ENCODE measurements at places on chromosomes 3 and 15.

DNA sequence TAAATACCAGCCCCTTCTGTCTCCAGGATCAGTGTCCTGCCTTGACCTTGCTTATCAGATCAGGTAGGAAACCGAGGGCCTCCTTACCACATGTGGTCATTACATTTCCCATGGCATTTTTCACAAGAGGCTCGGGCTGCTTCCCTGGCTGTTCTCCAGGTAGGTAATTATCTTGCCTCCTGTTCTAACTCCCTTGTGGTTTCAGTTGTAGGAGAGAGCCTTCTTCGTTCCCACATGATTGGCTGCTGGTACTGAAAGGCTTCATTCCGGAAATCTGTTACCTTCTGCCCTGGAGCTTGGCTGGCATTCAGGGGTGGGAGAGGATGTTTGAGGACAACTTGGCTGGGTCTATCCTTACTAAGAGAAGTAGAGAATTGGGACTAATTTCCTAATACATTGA, 46.8 kb upstream of the RORA start:
- DNase-seq, result no peak

DNA sequence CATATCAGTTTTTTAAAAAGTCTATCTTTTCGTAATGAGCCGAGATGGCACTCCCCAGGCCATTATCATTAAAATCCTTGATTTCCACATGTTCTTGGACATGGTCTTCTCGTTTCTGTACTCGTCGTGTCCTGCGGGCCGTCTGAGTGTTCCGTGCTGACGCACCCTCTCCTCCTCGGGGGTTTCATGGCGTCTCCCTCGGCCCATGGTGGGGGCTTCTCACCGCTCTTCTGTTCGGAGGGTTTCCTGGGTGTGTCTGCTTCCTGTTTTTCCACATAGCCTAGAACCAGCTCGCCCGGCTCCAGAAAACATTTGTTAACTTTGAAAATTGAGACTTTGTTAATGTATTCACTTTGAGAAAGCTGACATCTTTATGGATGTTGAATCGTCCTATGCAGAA, 92.7 kb downstream of the VGLL4 start:
- no peak for DNase-seq

GRCh38 chr3:1068985-1069384, 23.8 kb upstream of the CNTN6 start:
- no peak for DNase-seq

GRCh38 chr15:59437142-59437816, 707 bp upstream of the FAM81A start:
- DNase-seq, result no peak

- DNase-seq, result no peak
Observed at GRCh38 chr3:111594205-111594604, 941 bp downstream of the ZBED2 start.

DNA sequence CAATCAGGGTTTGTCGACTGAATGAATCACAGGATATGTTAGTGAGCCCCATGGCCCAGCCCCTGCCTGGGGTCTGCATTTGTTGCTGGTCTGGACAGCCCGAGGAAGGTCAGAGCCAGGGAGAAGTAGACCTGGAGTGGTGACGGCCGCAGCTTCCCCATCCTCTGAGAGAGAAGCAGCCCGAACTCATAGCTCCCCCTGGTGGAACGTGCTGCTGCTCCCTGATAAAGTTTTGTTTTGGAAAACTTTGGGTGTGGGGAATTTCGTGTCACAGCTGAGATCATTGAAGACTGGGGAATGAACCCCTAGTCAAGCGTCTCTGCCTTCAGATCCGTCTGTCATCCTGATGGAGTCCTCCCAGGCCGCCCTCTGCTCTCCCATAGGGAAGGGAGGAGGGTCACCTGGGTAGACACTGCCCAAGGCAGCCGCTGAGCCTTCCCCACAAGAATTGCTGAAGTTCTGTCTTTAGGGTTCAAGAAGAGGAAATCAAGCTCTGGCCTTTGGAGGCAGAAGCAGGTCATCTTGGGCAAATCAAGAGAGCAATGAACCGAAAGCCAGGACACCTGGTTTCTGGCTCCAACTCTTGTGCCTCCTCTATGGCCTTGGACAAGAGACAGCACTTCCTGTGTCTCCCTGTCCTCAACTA, 60.5 kb downstream of the GLDN start:
- DNase-seq, result peak; percentile 51

- no peak for DNase-seq
Observed at GRCh38 chr3:31503456-31503855, 29.3 kb upstream of the STT3B start.

DNA sequence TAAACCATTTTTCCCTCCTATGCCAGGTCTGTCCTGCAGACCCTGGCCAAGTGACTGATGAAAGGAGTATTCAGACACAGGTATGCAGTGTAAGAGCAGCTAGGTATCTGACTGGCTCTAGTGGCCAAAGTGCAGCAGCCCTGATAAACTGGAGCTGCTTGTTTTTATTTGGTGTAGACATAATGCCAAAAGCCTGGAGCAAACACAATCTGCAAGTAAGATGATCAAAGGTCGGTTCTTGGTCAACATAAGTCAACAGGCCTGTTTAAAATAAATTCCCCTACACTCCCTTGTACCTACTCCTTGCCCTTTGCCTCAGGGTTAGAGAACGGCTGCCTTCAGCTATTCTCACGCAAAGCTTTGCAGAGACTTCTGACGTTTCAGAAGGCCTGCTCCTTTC, 1003.1 kb downstream of the ZPLD1 start:
- DNase-seq, result no peak

DNA sequence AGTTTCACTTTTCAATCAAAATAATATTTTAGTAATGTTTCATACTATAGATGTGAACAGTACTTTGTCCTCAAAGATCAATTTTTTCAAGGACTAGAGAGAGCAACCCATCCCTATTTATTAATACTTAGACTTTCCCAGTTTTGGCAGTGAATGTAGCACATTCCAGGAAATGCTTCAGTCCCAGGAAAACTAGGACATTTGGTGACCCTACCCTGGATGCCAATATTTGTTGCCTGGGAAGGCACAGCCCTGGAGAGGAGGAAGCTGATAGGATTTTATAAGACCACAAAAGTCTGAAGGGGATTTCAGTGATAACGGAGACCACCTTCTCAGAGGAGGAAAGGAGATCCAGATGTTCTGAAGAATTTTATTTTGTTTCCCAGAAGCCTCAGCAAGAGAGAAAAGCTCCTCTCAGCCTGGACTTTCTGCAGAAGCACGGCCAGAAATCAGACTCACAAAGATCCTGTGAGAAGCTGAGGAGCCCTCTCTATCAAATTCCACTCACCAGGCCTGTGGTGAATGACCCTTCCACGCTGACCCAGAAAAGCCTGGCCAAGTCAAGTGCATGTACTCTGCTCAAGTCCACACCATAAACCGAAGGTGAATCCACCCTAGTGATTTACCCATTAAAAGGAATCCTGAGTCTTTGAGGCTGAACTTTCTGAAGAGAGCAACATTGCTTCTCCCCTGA, 87.7 kb upstream of the ABHD17C start:
- DNase-seq, result no peak

- DNase-seq, result no peak
Observed at GRCh38 chr3:172069478-172069877, 30.1 kb downstream of the FNDC3B start.

GRCh38 chr3:71226565-71227269, 356.8 kb downstream of the FOXP1 start:
- DNase-seq, result no peak

DNA sequence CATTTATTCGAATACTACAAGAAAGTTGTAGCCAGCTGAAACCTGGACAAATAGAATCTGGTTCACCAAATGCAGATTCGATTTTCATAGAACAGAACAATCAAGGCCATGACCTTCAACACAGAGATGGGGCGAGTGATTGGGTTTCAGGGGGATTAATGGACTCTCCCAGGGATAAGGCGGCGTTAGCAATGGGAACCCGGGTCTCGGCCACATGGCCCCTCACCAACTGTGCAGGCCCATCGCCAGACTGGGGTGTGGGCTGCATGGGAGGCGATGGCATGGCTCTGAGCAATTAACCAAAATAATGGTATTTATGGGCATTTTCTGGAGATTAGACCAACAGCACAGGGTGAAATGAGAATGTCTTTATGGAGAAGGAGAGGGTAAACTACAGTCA, 34.2 kb downstream of the VGLL4 start:
- no peak for DNase-seq

GRCh38 chr3:116517308-116517707, 72.0 kb upstream of the LSAMP start:
- peak; percentile 38 for DNase-seq

- no peak for DNase-seq
Observed at GRCh38 chr3:184546252-184546651, 15.3 kb upstream of the EPHB3 start.

DNA sequence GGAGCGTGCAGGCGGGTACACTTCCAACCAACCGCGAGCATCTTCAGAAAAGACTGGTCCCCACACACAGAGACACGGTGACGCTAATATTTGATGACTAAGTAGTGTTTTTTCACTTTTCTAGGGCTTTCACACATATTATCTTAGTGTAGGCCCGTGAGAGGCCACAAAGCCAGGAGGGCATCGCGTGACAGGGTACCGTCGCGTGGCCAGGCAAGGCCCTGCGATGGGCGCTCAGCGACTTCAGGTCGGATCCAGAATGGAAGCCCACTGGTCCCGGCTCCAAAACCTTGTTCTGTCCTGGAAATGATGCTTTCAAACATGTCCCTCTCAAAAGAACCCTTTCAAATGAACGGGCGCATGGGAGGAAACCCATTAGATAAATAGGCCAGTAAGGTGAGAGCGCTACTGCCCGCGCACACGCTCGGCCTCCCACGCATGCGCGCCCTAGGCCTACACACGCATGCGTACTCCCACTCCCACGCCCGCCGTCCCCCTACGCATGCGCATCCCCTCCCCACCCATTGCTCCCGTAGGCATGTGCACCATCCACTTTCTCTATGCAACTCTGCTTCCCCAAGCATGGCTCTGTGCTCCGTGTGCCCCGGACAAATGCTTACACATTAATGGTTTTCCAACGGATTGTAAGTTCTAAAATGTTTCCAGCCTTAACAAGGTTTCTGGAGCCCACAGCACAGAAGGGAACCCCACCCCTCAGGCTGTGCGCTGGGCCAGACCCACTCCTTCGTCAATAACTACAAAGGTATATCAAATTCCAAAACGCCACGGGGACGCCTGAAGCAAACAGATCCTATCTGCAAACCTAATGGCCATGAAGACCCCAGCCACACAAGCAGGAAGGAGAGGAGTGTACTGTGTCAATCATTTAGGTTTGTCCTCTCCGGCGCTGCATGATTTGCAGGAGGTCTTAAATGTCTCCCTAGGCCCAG, 72.1 kb downstream of the OCA2 start:
- DNase-seq, result no peak

DNA sequence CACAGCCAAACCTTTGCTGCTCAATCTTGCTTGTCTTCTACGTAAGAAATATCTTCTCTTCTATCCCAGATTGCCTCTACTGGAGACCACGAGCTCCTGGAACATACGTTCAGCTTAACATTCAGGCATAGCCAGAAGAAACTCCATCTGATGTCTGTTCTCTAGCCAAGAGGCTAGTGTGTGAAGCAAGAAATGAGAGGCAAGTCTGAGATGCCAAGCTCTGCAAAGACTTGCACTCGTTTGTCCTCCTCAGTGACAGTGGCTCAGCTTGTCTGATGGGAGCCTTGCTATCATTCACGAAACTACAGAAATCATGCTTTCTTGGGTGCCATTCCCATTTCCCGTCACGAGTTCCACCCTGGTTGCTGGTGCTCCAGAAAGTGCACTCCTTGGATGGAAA, at the start of gene SCN10A:
SCN10A (minus strand) TSS at position 192 of the 400 bp plus-strand sequence. CDS start 22,207 bp downstream, outside the sequence.
- no peak for DNase-seq

- DNase-seq, result no peak
Observed at GRCh38 chr3:37603722-37604121, 258.0 kb upstream of the CTDSPL start.

GRCh38 chr3:39211332-39212130, 19.1 kb upstream of the XIRP1 start:
- no peak for DNase-seq

GRCh38 chr3:155423526-155424322, 130.2 kb upstream of the STRIT1 start:
- no peak for DNase-seq

DNA sequence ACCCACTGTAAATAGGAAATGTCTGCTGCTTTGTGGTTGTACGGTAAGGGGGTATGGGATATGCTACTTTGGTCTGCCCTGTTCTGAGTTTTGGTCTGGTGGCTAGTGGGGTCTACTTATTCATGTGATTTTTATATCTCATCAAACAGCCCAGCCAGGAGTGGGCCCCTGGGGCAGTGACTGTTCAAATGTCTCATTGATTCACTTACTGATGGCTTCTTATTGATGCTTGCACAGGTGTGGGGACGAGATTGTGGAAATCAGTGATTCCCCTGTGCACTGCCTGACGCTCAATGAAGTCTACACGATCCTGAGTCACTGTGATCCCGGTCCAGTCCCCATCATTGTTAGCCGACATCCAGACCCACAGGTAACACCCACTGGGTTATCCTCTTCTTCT, 38.5 kb downstream of the STARD5 start:
- no peak for DNase-seq

DNA sequence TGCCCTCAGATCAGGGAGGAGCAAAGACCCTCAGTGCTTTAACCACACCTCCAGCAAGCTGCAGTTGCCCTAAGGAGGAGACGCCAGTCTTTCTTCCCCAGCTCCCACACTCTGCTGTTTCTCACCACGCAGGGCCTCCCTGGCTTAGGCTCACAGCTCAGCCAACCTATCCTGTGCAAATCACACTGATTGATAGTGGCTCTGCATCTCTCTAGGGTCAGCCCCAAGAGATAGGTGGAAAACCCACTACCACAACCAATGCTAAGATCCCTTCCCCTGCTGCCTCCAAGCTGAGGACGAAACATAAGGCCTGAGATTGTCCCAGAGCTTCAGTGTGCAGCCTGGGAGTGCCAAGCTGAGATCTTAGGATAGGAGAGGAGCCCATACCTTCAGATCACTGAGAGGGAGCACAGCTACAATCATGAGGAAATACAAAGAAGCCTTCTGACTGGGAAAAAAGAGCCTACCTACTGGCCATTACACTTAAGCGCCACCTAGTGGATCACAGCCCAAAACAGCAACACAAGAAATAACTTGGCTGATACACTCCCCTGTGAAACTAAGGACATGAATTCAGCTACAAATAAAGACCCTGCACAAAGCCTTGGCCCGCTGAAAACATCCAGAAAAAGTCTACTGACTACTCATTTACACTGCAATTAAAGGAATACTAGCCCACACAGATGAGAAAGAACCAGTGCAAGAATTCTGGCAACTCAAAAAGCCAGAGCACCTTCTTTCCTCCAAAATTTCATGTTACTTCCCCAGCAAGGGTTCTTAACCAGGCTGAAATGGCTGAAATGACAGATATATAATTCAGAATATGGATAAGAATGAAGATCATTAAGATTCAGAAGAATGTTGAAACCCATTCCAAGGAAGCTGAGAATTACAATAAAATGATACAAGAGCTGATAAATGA, 271.5 kb upstream of the DCBLD2 start:
- peak; percentile 56 for DNase-seq

DNA sequence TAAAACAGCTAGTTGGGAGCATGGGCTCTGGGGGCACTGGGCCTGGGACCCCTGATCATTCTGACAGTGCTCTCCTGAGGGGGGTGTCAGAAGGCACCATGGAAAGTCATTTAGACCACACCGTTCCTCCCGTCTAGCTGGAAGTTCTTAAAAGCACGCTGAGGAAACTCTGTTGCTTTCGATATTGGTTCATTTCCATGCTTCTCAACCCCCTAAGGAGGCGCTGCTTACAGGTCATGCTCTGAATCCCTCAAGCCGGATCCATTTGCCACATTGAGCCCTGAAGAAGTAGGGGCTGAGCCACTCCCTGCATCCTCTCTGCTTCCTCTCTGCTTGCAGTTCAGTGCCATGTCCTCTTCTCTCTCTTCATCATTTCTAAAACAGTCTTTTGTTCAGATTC, 187.2 kb downstream of the CACNA2D3 start:
- DNase-seq, result no peak

Data from KBM-7 (cell line).